Pons (tissue), 1 donor: ENCODE measurements at places on chromosomes 12 and 14.

GRCh38 chr12:129068684-129069083, 215.4 kb downstream of the GLT1D1 start:
- DNase-seq, result no peak

- no peak for DNase-seq
Measured at GRCh38 chr14:41423503-41423902, 183.2 kb upstream of the LRFN5 start.

DNA sequence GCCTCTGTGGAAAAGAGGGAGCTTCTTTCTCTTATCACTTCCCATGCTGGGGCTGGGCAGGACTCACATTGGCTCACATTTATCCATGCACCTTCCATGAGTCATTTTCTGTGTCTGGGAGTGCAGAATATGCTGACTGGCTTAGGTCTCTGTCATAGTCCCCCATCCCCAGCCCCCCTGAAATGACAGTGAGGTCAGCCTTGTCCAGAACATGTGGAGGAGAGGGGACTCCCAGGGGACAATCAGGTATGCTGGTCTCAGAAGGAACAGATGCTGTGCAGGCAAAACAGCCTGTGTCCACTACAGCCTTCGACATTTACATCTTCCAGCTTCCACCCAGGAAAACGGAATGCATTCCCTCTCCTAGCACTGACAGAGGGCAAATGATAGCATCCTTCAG, 35.0 kb downstream of the ADGRD1 start:
- DNase-seq, result no peak

- no peak for DNase-seq
Measured at GRCh38 chr14:98799891-98800290, 472.1 kb downstream of the BCL11B start.

DNA sequence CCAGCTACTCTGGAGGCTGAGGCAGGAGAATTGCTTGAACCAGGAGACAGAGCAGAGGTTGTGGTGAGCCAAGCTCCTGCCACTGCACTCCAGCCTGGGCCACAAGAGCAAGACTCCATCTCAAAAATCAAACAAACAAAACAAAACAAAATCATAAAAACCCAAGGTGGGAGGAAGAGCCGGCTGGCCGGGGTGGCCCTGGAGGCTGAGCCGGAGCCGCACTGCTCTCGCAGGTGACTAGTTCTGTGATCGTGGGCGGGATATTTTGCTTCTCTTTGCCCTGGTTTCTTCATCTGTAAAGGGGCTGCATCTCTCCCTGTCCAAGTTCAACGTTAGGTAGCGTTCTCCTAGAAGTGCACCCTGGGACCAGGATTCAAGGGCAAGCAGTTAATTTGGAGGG, 73.4 kb downstream of the KIF26A start:
- DNase-seq, result no peak

- peak; percentile 27 for DNase-seq
Measured at GRCh38 chr14:91378930-91379578, 38.6 kb downstream of the CCDC88C start.

GRCh38 chr12:93379981-93380361, 2.2 kb downstream of the NUDT4 start:
- no peak for DNase-seq

GRCh38 chr14:103045371-103045869, 11.9 kb downstream of the CDC42BPB start:
- DNase-seq, result no peak

DNA sequence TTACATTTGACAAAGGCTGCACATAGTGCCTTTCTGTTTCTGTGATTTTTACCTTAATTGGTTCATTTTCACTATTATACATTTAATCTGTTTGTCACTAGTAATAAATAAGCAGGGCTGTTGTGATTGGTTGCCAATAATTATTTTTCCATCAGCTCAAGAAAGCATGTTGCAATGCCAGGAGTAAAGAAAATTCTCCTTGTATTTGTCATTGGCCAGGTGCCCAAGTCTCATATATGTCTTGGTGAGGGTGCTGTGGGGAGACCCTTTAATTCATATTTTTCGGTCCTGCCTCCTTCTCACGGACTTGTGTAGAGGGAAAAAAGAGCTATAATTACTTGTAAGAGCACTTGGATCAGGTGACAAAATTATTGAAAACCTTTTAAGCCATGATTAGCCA, 108.0 kb downstream of the KITLG start:
- no peak for DNase-seq

- DNase-seq, result peak; percentile 84
Measured at GRCh38 chr12:57135527-57136326, 7.4 kb downstream of the LRP1 start.

- DNase-seq, result no peak
Measured at GRCh38 chr12:60451457-60451856, 855.6 kb downstream of the SLC16A7 start.

GRCh38 chr12:100579844-100580243, 6.4 kb downstream of the GAS2L3 start:
- no peak for DNase-seq

DNA sequence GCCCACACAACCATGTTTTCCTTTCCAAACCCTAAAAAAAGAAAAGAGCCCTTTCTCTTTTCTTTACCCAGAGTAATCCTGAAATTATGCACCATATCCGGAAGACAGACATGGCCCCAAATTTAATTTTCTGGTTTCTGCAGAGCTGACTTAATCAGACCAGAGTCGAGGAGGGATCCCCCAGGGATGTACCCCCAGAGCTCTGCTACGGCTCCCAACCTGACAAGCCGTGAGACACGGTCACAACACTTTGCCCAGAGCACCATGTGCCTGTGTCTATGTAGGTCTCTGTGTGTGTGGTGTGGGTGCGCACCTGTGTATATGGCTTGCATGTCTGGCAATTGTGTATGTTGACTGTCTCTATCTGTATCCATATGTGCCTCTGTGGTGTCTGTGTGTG, 77.6 kb upstream of the CLMN start:
- DNase-seq, result no peak

GRCh38 chr14:25909045-25909747, 688.6 kb downstream of the NOVA1 start:
- no peak for DNase-seq

DNA sequence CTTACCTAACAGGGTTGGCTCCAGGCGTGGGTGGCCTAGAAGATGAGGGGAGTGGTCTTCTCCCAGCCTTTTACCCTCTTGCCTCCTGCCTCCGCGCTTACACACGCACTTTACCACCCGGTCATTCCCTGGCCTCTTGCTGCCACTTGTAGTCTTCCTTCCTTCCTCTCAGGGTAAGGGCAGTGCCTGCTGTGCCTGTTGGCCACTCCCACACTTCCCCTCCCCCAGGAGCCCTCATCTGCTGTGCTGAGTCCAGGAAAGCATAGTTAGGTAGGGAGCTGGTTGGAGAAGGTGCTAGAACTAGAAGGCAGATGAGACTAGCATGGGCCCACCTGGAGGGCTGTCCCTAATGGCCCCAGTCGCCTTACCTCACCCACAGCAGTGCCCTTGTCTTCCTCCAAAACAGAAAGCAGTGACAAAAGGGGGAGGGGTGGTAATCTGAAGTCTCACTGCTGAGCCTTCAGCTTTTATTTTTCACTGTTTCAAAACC, 54.3 kb upstream of the SRSF5 start:
- no peak for DNase-seq

GRCh38 chr12:129467289-129467688, 436.5 kb downstream of the TMEM132D start:
- no peak for DNase-seq

- DNase-seq, result no peak
Measured at GRCh38 chr12:19277711-19278110, 148.2 kb downstream of the PLEKHA5 start.

DNA sequence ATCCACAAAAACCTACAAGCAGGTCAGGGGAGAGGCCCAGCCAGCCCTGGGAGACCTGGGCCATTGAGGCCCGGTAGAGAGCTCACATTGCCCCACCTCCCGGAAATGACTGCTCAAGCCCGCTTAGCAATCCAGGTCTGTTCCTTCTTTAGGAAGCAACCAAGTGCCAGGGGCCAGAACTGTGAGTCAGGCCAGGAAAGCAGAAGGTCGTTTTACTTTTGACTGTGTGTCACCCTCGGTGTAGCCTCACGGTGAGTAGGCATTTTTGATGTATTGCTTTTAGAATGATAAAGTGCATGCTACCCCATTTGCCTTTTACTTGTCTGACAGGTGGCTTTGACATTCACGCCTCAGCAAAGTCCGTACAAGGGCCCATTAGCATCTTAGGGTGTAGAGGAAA, 25.4 kb upstream of the PWP1 start:
- DNase-seq, result no peak

GRCh38 chr12:459430-460258, at the start of gene B4GALNT3:
Gene B4GALNT3 (plus strand): TSS chr12:459939. CDS start chr12:460377, 438 bp downstream.
- no peak for DNase-seq

GRCh38 chr12:123907726-123908476, 64.7 kb downstream of the CCDC92 start:
- DNase-seq, result peak; percentile 23
